ENCODE measurements at places on chromosomes 13 and 19. TPM values are rescaled to one million over a fixed set of nuclear protein-coding genes. Genes with fewer than 3 reads are reported as not detected.

- DNase-seq, result no peak
Measured at GRCh38 chr13:25118378-25118905, 22.5 kb downstream of the PABPC3 start.

- no peak for DNase-seq
Measured at GRCh38 chr13:62687732-62688131, 1272.1 kb upstream of the PCDH20 start.

DNA sequence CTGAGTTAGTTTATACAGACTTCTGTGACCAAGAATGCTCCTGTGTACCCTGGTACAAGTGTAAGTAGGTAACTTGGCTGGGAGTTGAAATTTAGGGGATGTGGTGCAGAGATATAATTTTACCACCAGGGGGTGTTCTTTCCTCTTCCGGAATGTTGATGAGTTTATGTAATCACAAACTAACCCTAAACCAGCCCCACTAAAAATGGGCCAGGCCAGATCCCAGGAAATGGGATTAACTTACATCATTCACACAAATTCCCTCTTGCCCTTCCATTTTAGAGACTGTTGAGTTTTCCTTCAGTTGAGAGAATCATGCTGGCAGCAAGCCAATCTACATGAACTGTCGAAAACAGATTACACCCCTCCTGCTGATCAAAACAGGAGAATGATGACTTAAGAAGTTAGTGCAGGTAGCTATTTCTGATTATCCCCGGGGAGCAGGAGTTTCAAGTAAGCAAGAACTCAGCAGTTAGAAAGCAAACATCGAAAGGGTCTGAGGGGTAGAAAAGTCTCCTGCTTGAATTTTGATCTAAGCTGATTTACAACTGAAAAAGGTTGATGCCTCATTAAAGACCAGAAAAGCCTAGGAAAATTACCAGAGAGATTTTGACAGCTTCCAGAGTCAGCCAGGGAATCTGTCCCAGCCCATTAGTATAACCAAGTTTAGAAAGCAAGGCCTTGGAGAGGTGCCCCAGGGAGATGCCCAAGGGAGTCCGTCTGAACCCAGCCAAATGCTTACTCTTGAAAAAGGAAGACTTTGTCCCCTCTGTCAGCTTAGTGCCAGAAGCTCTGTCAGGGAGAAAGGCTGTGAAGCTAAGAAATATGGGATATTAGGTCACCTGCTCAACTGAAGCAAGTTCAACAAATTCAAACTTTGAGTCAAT lies 32.3 kb upstream of the MED4 start:
- peak; percentile 25 for DNase-seq

DNA sequence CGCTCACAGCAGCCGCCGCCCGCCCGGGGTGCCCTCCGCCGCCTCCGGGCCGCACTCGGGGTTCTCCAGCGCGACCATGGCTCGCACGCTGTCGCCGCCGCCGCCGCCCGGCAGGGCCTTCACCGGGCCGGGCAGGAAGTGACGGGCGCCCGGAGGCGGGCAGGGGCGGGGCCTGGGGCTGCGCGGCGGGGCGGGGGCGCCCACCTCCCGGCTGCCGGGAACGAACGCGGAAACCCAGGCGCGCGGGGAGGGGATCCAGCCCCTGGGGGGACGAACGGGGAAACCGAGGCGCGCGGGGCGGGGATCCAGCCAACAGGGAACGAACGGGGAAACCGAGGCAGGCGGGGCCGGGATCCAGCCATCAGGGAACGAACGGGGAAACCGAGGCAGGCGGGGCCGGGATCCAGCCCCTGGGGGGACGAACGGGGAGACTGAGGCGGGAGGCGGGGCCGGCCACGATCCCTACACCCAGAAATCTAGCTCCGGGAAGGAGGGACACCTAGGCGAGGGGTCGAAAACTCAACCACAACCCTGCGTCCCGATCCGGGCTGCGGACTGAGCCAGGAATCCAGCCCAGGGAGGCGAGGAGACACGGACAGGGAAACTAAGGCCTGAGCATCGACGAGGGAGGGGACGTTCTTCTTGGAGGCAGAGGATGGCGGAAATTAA lies at the start of gene R3HDM4:
Gene R3HDM4 (minus strand): TSS at position 140 of the 669 bp plus-strand sequence. CDS start 62 bp downstream, at position 78.
- no peak for DNase-seq

DNA sequence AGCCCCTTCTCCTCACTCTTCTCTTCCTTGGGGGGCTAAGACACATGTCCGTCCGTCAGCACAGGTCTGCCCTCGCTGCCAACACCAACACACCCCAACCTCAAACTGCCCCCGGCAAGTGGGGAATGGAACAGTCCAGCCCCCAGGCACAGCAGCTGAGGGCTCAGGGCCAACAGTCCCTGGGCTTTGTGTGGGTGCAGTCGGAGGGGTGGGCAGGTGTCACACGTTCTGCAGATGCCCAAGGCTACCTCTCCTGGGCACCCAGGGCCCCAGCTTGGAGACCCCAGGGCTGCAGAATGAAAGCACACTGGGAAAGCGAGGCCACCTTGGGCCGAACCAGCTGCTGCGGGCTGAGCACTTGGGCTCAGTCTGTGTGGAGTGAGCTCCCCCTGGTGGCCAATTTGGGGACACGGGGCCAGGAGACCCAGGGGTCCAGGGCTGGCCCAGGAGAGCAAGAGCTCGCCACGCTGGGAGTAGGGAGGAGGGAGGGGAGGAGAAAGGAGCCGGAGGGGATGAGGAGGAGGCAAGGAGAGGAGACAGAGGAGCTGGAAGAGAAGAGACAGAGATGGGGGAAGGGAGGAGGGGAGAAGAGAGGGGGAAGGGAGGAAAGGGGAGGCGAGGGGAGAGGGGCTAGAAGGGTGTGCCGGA lies 14.0 kb upstream of the ATP8B3 start:
- no peak for DNase-seq

DNA sequence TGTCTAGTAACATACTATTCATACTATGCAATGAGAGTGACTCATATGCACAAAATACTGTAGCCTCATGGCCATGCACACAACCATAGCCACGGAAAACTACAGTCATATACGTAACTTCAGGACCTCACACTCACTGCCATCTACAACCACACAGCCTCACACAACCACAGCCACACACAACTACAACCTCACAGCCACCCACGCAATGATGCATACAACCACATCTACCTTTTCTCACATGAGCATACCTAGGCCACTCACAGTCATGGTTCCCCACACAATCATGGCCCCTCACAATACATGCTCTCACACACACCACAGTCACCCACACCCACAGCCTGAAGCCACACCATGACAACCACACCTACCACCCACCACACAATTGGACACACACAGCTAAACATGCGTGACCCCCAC lies 8.7 kb upstream of the TNFSF14 start:
- DNase-seq, result no peak

DNA sequence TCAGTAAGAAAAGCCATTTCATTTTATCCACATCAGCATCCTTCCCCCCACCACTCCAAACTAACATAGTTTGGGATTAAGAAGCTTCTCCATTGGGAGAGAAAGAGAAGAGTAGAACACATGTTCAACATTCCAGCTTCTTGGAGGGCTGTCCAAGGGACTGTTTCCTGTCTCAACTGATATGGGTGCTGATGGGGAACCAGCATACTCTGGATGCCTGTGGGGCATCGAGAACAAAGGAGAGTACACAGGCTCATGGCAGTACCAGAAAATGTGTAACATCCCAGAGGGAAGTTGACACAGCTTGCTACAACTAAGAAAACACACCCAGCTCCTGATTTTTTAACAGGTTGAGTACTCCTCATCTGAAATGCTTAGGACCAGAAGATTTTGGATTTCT lies 24.7 kb downstream of the SUCLA2 start:
- no peak for DNase-seq

GRCh38 chr13:54232700-54233099 lies 1204.1 kb downstream of the OLFM4 start:
- no peak for DNase-seq

- no peak for DNase-seq
Measured at GRCh38 chr13:39254601-39255000, 216.3 kb downstream of the NHLRC3 start.

DNA sequence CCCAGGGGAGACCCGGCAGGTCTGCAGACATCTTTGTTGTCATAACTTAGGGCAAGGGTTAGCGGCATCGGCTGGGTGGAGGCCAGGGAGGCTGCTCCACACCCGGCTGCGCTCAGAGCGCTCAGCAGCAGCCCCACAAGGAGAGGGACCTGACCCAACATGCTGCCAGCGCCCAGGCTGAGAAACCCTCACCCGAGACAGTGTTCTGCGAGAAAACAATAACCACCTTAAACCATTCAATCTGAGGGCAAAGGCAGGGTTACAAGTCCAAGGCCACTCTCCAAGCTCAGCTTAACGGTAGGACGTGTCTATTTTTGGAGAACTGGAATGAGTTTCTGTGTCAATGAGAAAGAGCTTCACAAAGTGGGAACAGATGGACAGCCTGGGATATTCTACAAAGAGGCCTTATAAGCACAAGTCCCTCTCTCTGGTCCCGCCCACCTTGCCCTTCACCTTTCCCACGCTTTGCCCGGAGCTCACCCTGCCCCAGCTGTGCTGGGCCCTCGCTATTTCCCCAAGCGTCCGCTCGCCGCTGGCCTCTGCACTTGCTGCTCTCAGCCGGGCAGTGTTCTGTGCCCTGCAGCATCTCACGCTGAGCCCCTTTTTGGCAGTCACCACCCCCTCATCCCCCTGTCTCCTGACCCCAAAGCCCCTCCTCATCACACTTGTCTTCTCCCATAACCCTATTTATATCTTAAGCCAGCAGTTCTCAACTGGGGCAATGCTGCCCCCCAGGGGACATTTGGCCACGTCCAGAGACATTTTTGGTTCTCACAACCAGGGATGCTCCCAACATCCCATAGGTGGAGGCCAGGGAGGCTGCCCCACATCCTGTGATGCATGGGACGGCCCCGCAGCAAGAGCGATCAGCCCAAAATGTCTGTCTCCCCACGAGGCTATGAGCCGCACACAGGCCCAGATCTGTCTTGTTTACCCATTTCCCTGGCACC lies 17.6 kb downstream of the PPP1R12C start:
- DNase-seq, result no peak

GRCh38 chr19:13417054-13417453 lies 89.2 kb downstream of the CACNA1A start:
- no peak for DNase-seq

DNA sequence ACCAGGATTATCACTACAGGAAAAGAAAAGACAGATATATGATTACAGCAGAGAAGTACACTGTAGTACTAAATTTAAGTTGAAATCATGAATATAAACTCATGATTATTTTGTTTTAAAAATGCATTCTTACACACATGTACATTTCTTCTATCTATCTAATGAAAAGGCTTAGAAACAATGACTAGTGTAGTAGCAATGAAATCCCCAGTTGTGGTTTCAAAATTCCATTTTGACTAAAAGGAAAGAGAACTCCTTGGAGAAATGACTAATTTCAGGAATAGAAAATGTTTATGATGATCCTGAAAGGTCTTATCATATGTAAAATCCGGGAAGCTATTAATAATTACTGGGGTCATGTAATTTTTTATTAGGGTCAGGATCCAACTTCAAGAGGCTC lies 195.0 kb upstream of the STARD13 start:
- no peak for DNase-seq

- no peak for DNase-seq
Measured at GRCh38 chr19:6458695-6459261, 814 bp downstream of the SLC25A23 start.

GRCh38 chr19:38375748-38376147 lies 1.4 kb downstream of the PSMD8 start:
- no peak for DNase-seq

GRCh38 chr19:46481947-46482346 lies 10.6 kb upstream of the PNMA8A start:
- DNase-seq, result peak; percentile 68

DNA sequence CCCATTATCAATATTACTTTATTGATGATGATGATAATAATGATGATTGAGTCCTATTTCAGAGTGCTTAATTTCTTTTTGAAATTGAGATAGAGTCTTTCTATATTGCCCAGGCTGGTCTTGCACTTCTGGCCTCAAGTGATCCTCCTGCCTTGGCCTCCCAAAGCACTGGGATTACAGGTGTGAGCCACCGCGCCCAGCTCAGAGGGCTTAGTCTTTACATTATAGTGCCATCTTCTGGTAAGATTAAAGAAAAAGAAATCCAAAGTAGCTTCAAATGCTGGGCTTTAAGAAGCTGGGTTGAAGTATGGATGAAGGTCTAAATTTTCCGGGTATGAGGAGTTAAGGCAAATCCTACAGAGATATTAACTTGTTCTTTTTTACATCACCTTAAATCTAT lies 3.4 kb upstream of the ZNF333 start:
- DNase-seq, result no peak

GRCh38 chr13:41325752-41326151 lies 14.7 kb downstream of the NAA16 start:
- no peak for DNase-seq

DNA sequence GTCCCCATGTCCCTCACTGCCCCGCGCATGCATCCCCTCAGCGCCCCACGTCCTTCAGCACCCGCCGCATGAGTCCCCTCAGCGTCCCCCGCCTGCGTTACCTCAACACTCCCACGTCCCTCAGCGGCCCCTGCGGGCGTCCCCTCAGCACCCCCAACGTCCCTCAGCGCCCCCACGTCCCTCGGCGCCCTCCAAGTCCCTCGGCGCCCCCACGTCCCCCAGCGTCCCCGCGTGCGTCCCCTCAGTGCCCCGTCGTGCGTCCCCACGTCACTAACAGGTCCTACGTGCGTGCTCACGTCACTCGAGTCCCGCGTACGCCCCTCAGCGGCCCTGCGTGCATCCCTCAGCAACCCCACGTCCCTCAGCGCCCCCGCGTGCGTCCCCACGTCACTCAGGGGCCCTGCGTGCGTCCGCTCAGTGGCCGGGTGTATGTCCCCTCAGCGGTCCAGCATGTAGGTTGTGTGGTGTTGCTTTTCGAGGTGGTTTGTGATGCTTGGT lies 19.5 kb upstream of the GAS6 start:
- DNase-seq, result no peak

DNA sequence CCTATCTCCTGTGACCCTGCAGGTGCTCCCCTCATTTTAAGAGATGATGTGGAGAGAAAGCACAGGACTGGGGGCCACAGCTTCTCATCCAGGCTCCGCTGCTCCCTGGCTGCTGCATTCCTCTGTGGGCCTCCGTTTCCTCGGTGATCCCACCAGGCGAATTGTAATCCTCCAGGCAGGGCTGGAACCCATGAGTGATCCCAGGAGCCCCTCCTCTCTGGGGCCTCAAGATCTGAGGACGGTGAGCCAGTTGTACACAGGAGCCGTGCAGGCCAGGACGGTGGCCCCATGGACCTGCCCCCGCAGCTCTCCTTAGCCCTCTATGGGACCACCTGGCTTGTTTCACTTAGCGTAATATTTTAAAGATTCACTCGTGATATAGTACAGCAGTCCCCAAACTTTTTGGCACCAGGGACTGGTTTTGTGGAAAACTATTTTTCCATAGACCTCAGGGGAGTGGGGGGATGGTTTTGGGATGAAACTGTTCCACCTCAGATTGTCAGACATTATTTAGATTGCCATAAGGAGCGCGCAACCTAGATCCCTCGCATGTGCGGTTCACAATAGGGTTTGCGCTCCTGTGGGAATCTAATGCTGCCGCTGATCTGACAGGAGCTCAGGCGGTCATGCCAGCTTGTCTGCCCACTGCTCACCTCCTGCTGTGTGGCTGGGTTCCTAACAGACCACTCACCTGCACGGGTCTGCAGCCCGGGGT lies 5.6 kb downstream of the FFAR3 start:
- DNase-seq, result no peak

SMIM17 gene
- 0.34 TPM for polyA plus RNA-seq

PDX1 gene
- polyA plus RNA-seq, result not detected

ALOX5AP gene
- polyA plus RNA-seq, result 60.3 TPM

PCSK4 gene
- 2.7 TPM for polyA plus RNA-seq

TMEM255B gene
- 17.5 TPM for polyA plus RNA-seq

MISP gene
- 0.91 TPM for polyA plus RNA-seq

GARIN5B gene
- not detected for polyA plus RNA-seq

UBE2M gene
- polyA plus RNA-seq, result 69.3 TPM

MEIS3 gene
- polyA plus RNA-seq, result 58.5 TPM

SPACA4 gene
- not detected for polyA plus RNA-seq
